CD4-positive, alpha-beta T cell treated with Interleukin-4 for 1 hour (primary cell): ENCODE measurements at places on chromosomes 3 and 15.

GRCh38 chr3:175735866-175736265, 876.7 kb downstream of the NAALADL2 start:
- no peak for DNase-seq

- no peak for DNase-seq
Measured at GRCh38 chr3:175716446-175716845, 857.3 kb downstream of the NAALADL2 start.

DNA sequence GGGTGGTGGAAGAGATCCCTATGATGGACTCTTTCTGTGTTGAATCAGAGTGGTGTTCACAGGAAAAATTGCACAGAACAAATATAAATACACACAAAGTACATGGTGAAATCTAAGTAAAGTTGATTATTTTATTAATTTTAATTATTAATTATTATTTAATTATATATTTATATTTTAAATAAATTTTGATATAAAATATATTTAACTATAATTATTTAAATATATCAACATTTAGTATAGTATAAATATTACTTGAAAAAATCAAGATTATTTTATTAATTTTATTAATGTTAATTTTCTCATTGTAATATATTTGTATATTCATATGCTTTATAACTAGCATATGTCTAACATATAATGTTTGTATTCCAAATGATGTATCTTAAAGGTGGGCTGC, 11.3 kb upstream of the ATP10A start:
- no peak for DNase-seq

- no peak for DNase-seq
Measured at GRCh38 chr3:109118584-109118983, 650 bp upstream of the MORC1 start.

DNA sequence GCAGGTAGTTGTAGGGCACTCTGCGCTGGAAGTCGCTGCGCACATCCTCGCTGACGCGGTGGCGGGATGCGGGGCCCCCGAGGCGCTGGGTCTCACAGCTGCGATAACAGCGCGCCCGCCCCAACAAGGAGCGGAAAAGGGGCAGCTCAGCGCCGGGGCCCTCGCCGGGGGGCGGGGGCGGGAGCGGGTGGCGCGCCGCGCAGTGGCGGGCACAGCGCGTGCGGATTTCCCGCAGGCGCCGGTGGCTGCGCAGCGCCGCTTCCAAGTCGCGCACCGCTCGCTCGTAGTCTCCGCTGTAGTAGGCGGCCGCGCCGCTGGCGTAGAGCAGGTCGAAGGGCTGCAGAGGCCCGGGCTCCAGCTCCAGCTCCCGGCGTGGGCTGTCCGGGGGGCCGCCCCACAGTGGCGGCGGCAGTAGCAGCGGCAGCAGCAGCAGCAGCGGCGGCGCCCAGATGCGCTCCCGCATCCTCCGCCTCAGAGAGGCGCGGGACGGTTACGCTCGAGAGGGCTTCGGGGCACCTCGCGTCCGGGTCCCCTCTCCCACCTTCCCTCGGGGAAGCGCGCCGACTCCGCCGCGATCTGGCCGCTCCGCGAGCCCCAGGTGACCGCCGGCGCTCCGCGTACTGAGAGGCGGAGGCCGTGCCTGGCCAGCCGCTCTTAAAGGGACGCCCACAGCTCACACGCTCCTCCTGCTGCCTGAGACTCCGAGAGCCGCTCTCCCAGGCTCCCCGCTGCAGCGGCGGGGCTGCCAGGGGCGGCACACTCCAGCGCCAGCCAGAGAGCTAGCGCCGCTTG, at the start of gene P3H2:
Gene P3H2 (minus strand): TSS at position 629 of the 792 bp plus-strand sequence. CDS start 166 bp downstream, at position 463.
- peak; percentile 15 for DNase-seq

- no peak for DNase-seq
Measured at GRCh38 chr3:172679599-172679998, 31.3 kb downstream of the NCEH1 start.

GRCh38 chr15:31276596-31277298, 49.9 kb upstream of the KLF13 start:
- no peak for DNase-seq

GRCh38 chr3:100081986-100082692, 32.2 kb downstream of the FILIP1L start:
- no peak for DNase-seq
